ENCODE measurements at places on chromosomes 3 and 15.

DNA sequence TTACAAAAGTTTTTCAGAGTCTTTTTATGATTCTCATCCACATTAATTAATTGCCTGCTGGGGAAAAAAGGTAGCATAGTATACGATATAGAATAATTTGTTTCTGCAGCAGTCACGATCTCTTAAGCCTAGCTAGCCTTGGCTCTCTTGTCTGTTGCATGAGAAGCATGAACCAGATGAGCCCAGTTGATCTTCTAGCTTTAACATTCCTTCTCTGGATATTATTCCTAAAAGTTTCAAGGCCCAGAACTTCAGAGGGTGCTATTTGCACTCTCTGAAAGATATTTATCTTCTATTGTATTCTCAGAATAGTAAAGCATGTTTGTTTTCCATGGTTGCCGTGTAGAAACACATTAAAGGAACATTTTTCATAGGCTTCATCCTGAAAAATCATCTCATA is 69.3 kb downstream of the BTLA start:
- DNase-seq, result no peak

DNA sequence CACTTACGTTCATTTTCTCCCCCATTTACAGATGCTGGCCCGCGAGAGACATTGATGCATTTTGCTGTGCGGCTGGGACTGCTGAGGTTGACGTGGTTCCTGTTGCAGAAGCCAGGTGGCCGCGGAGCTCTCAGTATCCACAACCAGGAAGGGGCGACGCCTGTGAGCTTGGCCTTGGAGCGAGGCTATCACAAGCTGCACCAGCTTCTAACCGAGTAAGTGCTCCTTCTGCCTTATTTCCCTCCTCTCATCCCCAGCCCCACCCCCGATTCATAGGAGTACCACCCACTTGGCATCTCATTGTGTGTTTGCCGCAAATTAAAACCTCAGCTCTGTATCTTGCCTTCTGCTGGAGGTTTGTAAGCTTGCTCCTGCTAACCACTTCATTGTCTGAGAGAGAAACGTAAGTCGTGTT is 163.3 kb downstream of the AKAP13 start:
- no peak for DNase-seq

DNA sequence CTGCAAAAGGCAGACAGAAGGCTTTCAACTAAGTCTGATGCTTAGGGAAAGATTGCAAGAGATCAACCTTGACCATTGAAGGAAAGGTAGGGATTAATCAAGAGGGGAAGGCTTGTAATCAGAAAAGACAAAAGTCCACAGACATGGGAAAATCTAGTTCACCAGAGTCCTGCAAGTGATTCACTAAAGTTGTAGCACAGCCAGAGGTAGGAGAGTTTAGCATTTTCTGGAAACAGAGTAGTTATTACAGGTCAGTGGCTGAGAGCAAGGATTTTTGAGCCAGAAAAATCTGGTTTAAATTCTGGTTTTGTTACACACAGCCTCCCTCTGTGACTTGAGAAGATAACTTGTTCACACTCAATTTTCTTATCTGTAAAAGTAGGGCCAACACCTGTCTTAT is 35.3 kb upstream of the DPPA4 start:
- no peak for DNase-seq

DNA sequence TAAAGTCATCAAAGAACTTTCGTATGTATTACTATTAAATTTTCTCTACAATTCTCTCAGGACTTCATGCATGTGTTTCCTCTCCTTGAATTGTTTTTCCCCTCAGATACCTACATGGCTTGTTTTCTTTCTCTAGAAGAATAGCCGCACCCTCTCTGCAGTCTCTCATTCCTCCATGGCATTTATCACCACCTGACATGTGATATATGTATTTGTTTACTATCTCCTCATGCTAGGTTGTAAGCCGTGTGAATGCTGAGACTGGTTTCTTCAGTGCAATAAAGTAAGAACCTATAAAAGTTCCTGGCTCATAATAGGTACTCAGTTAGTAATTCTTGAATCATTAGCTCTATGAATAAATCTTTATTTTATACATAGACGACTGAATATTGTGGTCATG is 149.2 kb downstream of the CNTN4 start:
- no peak for DNase-seq

DNA sequence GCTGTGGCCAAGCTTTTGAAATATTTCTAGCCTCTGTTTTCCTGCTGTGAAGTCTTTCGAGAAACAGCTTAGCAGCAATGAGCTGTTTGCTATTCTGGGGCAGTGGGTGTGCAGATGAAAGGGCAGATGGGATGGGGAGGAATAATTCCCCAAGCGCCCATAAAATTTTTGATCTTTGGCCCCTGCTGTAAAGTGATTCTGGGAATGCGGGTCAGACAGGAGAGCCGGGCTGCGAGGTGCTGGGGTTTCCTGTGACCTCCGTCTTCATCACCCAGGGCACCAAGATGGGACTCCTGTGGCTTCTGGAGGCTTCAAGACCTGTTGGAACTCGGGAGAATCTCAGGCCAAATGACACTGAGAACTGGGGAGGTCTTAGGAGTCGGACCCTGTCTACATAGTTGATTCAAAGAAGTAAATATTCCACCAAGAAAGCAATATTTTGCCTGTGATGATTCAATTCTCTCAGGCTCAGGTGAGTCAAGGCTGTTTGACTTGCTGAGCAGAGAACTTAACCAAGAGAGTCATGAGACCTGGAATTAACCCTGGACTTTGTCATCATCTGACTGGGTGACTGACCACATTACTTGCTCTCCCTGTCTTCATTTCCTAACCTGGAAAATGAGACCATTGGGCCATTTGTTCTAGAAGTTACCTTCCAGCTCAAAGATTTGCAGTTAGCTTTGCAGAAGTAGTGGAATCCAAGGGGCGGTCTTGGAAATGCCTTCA is 86.4 kb downstream of the POLR2M start:
- DNase-seq, result no peak

Data from stimulated activated naive CD4-positive, alpha-beta T cell treated with Interleukin-2 at 50 U/mL for 16 hours (primary cell).